ENCODE measurements at places on chromosomes 7 and 10.

DNA sequence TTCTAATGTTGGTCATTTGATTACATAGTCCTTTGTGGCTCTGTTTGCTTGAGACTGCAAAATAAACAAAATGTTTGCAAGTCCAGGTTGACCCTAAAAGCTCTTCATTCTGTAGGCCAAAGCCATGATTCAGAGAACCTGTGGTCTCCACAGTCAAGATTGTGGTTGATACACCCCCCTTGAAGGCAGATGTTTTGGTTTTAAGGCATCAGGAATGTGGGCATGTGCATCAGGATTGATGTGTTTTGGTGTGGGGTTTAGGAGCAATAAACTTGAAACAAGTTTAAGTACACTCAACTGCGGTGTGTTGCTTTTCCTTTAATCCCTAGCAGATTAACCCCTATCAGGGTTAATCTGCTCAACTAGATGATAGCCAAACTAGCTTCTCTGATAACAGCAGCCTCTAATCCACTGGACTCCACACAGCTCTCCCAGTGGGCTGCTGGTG is 379.1 kb upstream of the GALNT17 start:
- DNase-seq = no peak

- DNase-seq = no peak
Measured at GRCh38 chr7:117750612-117751563, 122.4 kb downstream of the CTTNBP2 start.

GRCh38 chr10:58827381-58827780 is 314.7 kb downstream of the BICC1 start:
- DNase-seq = no peak

GRCh38 chr10:71075759-71076472 is 136.5 kb upstream of the UNC5B start:
- DNase-seq = peak; percentile 63

GRCh38 chr10:50347394-50347802 is 96.1 kb upstream of the ASAH2 start:
- DNase-seq = no peak

DNA sequence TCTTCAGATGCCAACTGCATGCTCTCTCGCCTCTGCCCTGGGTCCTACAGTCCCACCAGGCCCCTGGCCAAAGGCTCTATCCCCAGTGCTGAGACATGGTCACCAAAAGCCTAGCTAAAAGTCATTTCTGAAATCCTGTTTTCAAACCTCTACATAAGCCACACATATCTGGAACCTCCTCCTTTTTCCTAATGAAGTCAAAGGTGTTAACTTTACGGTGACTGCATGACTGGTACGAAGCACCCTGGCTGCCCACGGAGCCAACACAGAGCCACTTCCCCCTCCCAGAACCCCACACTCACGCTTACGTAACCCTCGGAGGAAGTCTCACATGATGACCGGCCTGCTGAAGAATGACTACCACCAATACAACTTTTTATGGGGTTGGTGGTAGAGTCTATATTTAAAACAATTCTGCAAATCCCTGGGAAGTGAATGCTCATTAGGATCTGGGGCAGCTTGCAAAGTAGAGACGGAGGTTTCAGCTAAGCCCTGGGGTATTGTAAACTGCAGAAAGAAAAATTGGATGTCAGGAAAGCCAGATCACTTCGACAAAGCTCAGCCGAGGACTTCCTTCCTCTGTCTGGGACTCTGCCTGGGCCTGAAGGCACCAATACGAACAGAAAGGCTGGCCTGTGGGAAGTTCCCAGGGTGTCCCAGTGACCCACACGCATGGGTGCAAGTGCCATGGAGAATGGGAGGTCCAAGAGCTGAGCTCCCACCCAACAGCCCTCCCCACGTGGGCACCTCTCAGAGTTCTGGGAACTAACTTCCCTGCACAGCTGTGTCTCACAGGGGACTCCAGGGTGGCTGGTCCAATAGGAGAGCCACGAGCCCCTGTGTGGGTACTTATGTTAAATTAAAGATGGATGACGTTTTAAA is 50.7 kb downstream of the PDGFA start:
- DNase-seq = no peak

GRCh38 chr10:124992462-124993344 is 50.8 kb downstream of the ZRANB1 start:
- peak; percentile 83 for DNase-seq

DNA sequence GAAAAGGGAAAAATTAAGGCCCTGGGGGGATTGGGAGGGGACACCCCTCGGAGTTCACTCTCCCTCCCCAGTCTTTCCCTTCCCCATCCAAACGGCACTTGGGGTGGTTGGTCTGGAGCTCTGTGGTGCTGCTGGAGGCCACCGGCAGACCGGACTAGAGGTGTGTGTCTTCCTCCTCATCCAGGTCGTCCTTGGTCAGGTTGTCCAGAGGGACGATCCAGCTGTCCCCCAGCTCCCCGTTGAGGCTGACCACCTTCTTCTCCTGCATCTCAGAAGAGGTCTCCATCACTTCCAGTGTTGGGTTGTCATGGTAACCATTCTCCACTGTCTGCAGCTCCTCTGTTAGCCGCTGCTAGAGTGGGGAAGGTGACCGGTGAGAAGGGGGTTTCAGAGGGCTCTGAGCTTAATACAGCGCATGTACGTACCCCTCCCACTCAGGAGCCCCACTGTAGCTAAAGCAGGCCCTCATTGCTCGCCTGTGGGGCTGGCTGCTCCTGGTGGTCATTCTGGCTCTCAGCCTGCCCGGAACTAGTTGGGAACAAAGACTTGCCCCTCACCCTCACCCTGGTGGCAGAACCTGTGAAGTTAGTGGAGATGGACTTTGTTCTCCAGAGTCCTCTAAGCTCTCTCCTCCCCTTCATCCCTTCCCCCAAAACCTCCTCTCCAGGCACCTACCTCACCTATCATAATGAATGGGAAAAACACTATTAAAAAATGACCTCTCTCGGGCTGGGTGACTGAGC is 52.1 kb downstream of the PODXL start:
- no peak for DNase-seq

DNA sequence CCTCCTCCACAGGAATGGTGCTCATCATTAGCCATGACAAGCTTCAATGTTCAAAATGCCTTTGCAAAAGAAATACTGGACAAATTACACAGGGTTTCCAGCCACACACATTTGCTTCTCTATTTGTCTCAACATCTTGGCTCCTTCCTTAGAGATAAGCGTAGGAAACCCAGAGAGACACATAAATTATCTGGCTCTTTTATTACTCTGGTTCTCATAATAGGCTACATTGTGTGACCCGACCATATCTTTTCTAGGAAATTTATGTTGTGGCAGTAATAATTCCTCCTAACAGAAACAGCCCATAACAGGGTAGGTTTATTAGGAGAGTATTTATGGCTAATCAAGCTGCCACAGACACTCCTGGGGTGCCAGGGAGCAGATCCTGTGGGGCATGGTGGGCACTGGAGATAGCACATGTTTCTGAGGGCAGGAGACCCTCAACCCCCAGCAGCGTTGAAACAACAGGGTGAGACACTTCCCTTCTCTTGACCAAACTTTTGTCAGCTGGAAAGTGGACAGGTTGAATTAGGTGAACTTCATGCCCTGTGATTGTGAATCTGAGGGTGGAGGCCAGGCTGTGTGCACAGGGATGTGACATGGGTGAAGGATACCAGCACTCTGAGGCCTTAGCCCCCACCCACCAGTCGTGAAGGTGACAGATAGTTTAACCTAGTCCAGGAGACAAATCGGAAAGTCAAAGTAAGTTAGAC is 295.9 kb upstream of the ZNF32 start:
- DNase-seq = peak; percentile 54

- DNase-seq = no peak
Measured at GRCh38 chr7:1992554-1992953, 240.2 kb downstream of the MAD1L1 start.

- no peak for DNase-seq
Measured at GRCh38 chr7:138902161-138902560, 79.0 kb downstream of the KIAA1549 start.

- no peak for DNase-seq
Measured at GRCh38 chr7:91846436-91846835, 34.1 kb downstream of the MTERF1 start.

GRCh38 chr7:148442933-148443332 is 147.6 kb upstream of the C7orf33 start:
- DNase-seq = no peak

DNA sequence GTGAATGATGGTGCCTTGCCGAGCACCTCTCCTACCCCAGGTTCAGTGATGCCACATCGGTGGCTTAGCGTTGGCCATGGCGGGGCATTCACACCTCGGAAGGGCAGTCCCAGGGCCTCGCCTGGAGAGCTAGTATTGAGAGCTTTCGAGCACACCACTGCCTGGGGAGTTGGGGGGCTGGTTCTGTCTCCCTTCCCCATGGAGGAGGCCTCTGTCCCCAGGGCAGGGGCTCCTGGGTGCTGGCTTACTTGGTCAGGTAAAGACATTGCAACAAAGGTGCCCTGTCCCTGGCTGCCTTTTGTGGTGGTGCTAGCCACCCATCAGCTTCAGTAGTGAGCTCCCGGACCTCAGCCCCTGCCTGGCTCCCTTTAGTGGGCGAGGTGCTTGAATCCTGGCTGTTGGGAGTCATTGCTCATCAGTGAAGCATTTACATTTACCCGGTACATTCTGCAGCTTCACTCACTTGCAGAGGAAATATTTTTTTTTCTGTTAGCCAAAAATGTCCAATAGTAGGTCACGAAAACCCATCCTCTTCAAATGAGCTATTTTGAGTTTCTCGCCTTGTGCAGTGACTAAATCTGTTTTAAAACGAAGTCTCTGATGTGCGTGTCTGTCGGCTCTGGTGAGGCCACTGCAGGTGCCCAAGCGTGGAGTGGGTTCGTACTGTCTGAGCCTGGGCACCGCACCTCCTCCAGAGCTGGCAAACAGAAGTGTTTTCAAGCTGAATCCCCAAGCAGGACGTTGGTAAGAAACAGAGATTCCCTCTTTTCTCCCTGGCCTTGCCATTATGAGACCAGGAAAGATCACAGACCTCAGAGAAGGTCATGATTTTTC is 95.5 kb downstream of the INPP5A start:
- DNase-seq = no peak

DNA sequence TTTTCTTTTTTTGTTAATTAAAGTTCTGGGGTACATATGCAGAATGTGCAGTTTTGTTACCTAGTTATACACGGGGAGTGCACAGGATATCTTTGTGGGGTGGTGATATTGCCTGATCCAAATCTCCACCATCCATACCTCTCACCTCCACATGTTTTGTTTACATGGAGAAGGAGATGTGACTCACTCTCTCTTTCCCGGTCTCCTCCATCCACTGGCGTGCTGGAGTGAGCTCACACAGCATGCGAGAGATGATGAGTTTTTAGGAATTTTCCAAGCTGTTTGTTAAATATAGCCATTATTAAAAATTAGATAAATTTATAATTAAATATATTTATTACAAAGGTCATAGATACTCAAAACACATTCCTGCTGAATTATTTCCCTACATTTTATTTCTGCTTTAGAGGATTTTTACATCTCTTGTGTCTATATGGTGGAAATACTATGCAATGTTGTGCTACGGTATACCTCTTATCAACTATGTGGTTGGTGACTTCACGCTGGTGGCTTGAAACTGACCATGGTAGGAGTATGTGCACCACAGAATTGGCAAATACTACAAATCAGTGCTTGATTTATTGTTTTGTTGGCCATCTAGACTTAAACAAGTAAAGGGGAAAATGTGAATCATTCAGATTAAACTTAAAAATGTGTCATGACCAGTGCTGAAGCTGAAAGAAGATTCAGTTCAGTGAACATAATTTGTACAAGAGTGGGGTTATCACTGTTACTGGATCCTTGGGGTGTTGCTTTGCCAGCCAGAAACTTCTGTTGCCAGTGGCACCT is 107.9 kb upstream of the FAM180A start:
- DNase-seq = peak; percentile 8

- no peak for DNase-seq
Measured at GRCh38 chr10:63470928-63471327, 5.2 kb upstream of the JMJD1C start.

GRCh38 chr10:13794992-13795612 is 208.3 kb downstream of the PRPF18 start:
- no peak for DNase-seq

DNA sequence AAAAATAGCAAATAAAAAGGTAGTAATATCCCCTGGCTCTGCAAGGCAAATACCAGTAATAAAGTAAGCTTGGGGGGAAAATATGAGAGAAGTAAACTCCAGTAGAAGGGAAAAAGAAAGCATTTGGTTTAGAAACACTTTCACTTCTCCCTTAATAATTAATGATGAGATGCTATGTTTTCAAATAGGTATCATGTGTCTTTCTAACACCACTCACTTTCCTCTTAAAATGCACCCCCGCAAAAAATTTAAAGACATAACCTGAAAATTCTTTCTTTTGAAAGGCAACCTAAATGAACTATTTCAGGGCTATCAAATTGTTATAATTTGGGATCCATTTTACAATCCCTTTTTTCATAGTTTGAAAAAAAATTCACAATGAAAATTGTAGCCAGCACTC is 240.3 kb downstream of the SNX10 start:
- no peak for DNase-seq

DNA sequence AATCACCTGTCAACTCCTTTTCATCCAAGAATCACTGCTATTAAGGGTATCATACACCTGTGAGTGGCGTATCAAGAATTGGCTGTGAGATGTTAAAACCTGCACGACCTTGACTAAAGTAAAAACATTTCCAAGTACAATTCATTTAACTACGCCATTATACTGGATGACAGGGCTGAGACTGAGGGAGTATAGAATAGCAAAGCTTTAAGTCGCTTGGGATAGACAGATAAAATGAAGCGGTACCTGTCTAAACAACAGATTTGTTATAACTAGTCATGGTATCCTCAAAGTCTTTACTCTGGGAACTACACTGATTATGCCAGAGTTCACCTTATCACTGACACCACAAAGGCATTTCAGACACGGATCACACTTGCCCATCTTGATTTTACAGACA is 366.1 kb upstream of the LRRN3 start:
- DNase-seq = no peak

- no peak for DNase-seq
Measured at GRCh38 chr10:113997428-113997827, 46.2 kb upstream of the ADRB1 start.

DNA sequence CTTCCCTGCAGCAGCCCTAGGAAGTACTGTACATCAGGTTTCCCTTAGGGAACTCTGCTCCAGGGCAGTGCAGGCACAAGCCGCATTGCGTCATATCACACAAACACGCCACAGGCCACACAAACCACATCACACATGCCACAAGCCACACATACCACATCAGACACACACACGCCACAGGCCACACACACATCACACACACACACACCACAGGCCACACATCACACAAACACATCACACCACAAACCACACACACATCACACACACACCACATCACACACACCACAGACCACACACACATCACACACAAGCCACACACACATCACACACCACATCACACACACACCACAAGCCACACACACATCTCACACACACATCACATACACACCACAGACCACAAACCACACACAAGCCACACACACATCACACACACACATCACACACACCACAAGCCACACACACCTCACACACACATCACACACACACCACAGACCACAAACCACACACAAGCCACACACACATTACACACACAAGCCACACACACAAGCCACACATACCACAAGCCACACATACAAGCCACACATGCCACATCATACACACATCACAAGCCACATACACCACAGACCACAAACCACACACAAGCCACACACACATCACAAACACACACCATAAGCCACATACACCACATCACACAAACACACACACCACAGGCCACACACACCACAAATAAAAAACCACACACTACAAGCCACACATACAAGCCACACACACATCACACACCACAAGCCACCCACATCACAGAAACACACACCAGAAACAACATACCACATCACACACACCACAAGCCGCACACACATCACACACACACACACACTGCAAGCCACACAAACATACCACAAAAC is 53.4 kb downstream of the TMEM209 start:
- DNase-seq = peak; percentile 7
